ENCODE measurements at places on chromosomes 7 and 10.

DNA sequence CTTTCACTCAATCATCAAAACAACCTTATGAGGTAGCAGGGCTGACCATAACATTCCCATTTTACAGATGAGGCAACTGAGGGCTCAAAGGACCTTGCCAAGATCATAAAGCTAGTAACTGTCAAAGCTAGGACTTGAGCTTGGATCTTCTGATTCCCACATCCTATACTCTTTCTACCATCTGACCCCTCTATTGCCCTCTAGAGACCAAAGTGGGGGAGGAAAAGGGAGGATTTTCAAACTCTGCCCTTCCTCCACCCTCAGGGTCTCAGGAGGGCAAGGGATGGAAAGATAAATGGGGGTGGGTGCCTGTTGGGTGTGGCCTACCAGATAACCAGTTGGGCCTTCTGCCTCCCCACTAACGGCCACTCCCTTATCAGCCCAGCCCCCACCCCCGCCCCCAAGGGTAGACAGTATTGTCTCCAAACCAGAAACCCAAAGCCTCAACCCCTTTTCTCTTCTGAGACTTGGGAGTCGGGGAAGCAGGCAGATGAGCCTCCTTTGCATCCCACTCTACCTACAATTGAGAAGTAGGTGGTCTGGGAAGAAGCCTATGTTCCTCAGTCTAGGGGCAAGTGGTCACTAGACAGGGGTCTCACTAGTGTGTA, 7.9 kb downstream of the LDB1 start:
- no peak for DNase-seq

GRCh38 chr10:112678987-112679386, 232.0 kb downstream of the VTI1A start:
- DNase-seq: no peak

DNA sequence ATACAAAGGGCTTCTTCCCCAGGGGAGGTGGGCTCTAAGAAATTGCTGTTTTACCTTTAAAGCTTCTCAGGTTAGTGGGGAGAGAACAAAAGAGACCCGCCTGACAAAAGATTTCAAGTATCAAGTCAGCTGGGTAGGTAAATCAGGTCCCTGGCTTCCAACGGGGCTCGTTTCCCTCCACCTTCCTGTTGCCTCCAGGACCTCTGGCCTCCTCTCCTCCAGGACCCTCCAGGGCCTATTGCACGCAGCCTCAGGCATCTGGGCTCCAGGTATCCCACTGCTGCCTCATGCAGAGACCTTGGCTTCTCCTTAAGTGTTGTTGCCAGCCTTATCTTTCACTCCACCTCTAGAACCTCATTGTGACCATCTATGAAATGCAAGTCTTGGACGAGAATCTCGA, 2.9 kb downstream of the BNIP3 start:
- no peak for DNase-seq

- no peak for DNase-seq
These were observed 125.1 kb upstream of the PPIF start for GRCh38 chr10:79222186-79222585.

GRCh38 chr10:61779950-61780659, 117.4 kb downstream of the CABCOCO1 start:
- no peak for DNase-seq

GRCh38 chr7:18421297-18422002, 74.1 kb upstream of the HDAC9 start:
- DNase-seq: no peak

- no peak for DNase-seq
These were observed 16.0 kb upstream of the GDI2 start for GRCh38 chr10:5829267-5829666.

DNA sequence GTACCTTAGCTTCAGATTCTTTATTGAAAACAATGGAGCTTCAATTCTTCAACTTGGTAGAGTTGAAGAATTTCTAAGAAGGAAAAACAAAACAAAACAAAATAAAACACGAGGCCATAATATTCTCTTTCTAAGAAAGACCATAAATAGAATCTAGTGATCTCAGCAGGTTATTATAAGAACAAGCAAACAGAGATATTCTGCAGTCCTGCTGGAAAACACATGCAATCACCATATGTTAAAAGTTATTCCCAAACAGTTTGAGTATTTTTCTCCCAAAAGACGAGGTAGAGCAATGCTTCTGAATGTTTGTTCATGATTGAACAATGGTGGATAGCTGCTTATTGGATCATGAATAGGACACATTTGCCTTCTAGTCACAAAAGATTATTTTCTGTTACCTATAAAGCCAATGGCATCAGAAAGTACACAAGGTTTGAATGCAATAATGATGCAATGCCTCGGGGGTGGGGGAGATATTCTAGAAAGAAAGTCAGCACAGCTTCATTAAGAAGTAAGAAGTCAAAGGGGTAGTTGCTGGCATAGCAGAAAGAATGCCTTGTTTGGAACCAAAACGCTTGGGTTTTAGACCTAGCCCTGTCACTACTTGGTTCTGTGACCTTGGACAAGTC, 59.3 kb downstream of the CREB3L2 start:
- no peak for DNase-seq

- no peak for DNase-seq
These were observed 652 bp upstream of the VPS26A start for GRCh38 chr10:69123306-69123746.

DNA sequence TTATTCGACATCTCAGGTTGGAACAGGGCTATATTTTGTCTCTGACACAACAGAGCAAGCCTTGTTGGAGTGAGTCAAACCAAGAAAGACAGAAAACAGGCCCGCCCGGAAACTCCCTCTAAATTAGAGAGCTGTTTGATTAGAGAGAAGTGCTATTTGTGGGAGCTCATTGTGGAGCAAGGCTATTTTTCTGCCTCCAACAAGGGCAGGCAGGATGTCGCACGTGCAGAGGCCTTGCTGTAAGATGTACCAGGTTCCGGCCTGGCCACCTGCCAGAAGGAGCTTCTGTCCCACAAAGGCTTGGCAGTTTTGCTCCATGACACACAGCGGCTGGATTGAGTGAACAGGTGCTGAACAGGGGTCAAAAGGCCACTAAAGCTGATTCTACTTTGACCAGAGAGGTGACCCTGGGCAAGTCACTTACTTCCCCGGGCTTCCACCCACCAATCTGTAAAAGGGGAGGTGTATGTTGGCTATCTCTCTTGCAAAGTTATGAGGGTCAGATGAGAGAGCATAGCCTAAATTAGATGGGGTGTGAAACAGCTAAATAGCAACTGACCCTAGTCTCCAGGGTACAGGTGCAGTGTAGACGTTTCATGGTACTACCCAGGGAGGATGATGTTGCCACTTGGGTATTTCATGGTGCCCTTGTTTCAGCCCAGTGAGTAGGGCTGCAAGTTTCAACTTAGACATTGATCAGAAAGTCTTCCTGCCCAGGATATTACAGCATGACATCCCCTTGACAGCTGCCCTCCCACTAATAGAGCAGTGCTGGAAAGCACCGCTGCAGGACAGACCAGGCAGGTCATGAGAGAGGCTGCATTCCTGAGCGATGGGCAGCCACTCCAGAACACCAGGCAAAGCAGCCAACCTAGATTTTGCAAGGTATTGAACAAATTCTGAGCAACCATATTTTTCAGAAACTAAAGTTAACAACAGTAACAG, 62.0 kb downstream of the VSTM4 start:
- no peak for DNase-seq

- no peak for DNase-seq
These were observed 5.9 kb downstream of the AKAP9 start for GRCh38 chr7:91946549-91946948.

DNA sequence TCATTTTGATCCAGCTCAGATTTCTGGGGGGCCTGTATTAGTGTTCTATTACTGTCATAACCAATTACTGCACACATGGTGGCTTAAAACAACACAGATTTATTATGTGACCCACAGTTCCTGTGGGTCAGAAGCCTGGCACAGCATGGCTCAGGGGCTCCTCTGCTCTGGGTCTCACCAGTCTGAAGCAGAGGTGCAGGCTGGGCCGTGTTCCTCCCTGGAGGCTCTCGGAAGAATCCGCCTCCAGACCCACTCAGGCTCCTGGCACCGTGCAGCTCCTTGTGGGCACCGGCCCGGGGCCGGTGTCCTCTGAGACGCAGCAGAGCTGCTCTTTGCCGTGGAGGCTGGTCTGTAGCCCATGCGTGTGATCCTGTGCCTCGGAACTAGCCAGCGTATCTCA, 61.5 kb downstream of the RAMP3 start:
- DNase-seq: no peak

DNA sequence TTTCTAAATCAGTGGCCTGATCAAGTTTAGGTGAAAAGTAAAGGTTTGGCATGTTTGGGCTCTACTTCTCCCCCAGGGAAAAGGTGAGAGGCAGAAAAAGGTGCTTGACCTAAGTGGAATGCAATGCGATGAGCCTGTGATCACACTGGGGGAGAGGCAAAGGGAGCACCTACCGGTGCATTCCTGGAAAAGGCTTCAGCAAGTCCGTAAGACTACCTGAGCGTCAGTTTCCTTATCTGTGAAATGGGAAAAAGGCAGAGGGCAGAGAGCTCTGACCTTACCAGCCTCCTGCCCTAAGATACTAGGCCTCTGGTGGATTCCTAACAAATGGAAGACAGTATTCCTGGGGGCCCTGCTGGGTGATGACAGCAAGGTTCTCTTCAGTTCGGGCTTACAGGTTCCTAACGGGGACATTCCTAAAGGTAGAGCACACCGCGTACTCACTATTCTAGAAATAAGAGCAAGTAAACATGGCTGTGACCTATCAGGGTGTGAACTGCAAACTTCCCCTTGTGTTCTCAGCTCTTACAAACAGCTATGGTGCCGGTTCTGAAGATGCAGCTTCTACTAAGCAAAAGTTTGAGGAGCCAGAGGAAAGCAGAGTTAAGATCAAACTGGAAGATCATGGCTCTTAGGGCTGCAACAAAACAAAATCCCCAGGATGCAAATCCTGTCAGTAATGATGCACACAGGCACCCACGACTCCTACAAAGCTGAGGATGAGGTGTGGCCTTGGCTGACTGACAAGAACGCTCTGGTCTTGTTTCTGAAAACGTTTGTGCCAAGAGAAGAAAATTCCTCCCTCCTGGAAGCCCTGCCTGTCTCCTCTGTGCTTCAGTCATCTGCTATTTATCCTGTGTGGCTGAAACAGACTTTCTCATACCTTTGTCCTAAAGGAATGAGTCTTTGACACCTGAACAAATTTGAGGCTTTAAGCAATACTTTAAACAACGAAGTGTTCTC, 13.3 kb upstream of the ACSL5 start:
- no peak for DNase-seq

DNA sequence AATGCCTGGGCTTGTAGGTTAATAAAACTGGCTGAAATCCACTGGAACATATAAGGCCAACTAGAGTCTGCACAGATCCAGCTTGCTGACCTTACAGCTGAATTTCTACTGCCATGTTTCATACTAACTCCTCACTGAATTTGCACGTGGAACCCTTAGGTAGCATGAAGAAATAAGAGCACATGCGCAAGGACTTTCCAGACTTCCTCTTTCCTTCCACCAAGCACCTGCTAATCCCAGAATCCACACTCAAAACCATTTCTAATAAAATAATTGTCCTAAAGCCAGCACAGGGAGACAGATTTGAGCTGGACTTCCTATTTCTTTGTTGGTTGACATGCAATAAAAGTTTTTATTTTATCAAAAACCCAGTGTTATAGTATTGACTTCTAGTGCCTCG, 46.8 kb downstream of the NPVF start:
- no peak for DNase-seq

GRCh38 chr7:70384891-70385290, 747.1 kb upstream of the GALNT17 start:
- DNase-seq: no peak

DNA sequence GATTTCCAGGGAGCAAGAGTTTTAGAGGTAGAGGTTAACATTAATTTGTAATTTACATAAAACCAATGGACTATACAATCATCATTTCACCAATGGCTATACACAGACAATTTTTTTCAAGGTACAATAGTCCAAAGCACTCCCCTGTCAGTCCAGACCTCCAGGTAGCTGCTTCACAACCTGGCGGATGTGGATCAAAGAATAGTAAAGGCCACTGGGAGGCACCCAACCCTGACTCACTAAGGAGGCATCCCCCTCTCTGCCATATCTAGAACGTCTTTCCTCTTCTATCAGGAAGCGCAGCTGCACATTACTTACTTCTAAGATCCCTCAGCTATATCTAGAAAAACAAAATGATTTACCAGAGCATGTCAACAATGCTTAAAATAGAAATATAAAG, 217.7 kb upstream of the AOAH start:
- DNase-seq: no peak

DNA sequence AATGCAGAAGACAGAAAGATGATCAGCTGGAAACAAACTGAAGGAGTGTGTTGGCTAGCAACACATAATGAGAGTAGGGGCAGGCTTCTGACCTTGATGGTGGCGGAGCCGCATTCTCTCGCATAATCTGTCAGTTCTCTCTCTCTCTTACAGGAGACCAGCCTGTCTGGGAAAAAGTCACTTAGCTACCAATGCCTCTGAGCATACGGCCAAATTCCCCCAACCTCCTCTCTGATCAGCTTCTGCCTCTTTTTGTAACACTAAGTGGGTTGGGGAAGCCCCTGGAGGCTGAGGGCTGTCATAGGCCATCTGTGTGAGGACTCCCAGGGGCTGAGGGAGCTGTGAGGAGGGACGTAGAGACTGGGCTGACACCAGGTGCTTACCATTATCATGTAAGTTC, 104.6 kb downstream of the HIPK2 start:
- DNase-seq: peak; percentile 34

All from activated T-cell treated with anti-CD3 and anti-CD28 coated beads for 48 hours (primary cell).